Chondrocyte (in vitro differentiated cells): ENCODE measurements at places on chromosomes 1 and 21.

GRCh38 chr1:111448482-111448917 is 556 bp downstream of the WDR77 start:
- H3K4me1 ChIP-seq: peaks cover 47% of the 10 kb centered on the region
- no peaks in the 10 kb centered on the region for H3K27me3 ChIP-seq
- peaks cover 12% of the 10 kb centered on the region for H3K36me3 ChIP-seq
- no peak for DNase-seq

- H3K4me1 ChIP-seq: no peaks in the 10 kb centered on the region
- no peaks in the 10 kb centered on the region for H3K36me3 ChIP-seq
- no peak overlapping the region for H3K27ac ChIP-seq
- H3K27me3 ChIP-seq: no peaks in the 10 kb centered on the region
- DNase-seq: no peak
These were observed 270.4 kb downstream of the GRIK1 start for GRCh38 chr21:29669416-29669815.

DNA sequence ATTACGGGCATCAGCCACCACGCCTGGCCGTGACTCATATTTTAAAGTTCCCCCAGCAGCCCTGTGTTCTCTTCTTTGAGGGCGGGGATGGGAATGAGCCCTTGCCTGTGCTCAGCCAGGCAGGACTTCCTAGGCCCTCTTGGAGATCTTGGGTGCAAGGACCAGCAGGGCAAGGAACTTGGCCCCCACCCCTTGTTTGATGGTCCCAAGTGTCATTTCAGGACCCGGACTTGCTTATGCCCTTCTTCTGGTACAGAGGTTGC is 9.3 kb downstream of the RASSF5 start:
- H3K36me3 ChIP-seq: no peaks in the 10 kb centered on the region
- H3K4me1 ChIP-seq: peaks cover 23% of the 10 kb centered on the region
- H3K27me3 ChIP-seq: peaks cover 3% of the 10 kb centered on the region
- H3K27ac ChIP-seq: no peak overlapping the region

DNA sequence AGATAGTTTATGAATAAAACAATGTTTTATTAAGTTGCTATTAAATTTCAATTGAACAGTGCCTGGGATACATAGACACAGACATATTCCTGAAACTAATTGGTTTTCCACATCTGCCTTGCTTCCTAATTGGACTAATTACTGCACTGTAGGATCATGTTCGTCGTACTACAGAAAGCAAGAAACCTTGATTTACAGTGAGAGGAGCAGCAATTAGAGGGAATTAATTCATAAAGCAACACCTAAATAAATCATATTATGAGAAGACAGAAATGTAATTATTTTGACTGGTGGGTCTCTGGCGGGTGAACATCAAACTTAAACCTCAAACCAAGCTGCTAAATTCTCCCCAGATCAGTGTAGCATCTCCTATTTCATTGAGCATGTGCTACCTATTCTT is 124.6 kb upstream of the CAMK1G start:
- peaks cover 23% of the 10 kb centered on the region for H3K27me3 ChIP-seq
- H3K4me1 ChIP-seq: no peaks in the 10 kb centered on the region
- H3K27ac ChIP-seq: no peak overlapping the region
- no peaks in the 10 kb centered on the region for H3K36me3 ChIP-seq
- no peak for DNase-seq
